Stimulated activated CD4-positive, alpha-beta T cell treated with anti-CD3 and anti-CD28 coated beads, Interleukin-12 subunit alpha, Interleukin-12 subunit beta, amount 100 ng/mL, for 4 hours (primary cell): ENCODE measurements at places on chromosomes 16 and 17.
A peak's percentile ranks its signal among the peaks of the same experiment; 100 is the strongest.

DNA sequence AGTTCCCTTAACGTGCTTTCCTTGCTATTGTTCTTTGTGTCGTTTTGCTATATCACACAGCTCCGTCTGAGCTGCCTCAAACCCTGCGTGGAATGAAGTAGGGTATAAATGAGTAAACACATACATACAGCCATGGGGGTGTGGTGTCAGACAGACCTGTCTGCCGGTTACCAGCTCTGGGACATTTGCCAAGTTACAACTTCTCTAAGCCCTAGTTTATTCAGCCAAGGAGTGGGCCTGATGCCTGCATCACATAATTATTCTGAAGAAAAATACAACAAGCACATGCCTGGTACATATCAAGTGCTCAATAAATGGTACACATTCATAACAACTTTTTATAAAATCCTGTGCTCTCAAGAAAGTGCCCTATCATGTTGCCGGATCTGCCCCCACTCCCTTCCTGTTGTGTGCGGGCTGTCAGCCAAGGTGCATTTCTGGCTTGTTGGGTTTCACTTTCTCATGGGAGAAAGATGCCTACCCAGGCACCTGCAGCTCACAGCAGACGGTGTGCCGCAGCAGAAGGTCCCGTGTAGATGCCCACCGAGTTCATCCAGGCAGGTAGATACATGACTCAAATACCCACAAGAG lies 30.5 kb downstream of the SMPD3 start:
- DNase-seq = peak; percentile 51

DNA sequence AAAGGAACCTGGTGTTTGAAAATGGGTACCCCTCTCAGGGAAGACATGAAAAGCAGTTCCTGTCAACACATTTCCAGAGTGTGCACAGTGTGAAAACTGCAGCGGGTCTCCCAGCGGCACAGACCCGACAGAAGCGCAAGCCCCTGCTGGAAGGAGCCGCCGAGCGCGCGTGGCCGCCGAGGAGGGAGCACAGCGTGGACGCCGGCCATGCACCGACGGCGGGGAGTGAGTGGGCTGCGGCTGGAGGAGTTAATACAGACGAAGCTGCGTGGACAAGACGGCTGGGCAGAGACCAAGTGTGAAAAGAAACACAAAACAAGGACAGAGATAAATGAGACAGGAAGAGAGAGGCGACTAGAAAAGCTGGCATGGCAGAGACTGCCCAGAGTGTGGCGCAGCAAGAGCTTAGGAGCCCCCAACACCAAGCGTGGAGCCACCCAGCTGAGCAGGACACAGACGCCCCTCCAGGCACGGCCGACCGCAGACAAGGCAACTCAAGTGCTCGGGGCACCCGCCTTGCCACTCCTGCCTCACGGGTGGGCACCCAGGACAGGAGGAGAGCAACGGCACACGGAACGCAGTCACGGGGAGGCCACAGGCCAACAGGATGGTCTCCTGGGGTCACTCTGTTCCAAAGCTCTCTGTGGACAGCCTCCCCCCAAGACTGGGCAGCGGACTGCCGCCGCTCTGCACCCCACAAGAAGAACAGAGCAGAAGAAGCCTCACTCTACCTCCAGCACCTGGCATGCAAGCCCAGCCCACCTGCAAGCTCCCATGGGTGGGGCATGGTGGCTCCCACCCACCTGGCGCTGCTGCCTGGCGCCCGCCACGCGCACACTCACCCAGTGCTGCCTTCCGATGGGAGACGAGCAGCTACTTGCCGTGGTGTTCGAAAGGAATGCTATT lies 16.5 kb downstream of the SLC16A3 start:
- no peak for DNase-seq

DNA sequence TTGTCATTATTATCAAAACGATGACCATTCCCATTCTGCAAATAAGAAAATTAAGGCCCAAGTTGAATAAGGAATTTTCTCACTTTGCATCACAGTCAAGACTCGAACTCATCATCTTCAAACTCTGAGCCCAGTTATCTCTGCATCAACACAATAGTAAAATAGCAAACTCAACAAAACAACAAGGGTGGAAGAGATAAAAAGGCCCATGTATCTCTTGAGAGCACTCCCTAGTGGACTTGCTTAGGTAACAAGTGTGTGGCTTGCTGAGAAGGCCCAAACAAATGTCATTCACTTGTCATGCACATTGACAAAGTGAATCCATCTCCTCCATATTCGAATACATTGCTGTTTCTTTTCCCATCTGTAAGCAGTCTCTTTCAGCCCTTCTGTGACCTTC lies 412.0 kb upstream of the MAF start:
- no peak for DNase-seq

DNA sequence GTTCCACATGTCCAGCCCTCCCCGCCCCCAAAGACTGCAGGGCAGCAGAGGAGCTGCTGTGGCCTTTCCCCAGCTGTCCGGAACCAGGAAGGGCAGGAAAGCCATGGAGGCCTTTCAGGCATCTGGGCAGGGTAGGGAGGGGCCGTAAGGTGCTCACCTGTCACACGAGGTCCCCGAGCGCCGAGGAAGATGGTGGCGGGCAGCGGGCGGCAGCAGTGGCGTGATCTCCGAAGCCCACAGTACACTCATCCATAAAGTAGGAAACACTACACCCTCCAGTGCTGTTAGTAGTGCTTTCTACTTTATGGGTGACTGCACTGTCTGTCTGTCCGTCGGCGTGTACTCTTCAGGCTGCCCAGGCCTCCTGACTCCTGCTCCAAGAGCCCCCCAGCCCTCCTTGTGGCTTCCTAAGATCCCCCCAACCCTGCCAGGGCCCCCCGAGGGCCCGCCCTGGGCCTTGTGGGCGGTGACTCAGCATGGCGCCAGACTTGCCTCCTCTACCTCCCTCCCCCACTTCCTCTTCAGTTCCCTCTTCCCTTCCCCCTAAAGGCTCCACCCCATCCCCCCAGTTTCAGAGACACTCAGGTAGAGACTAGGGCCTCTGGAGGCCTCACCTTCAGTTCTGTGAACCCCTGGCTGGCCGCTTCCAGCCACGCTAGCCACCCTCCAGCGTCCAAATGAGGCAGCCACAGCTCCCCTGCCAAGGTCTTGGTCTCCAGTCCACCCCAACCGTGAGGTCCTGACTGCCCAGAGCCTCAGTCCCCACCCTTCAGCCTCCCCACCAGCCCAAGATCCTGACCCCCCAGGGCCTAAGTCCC lies 2.6 kb upstream of the TSPOAP1 start:
- peak; percentile 78 for DNase-seq

DNA sequence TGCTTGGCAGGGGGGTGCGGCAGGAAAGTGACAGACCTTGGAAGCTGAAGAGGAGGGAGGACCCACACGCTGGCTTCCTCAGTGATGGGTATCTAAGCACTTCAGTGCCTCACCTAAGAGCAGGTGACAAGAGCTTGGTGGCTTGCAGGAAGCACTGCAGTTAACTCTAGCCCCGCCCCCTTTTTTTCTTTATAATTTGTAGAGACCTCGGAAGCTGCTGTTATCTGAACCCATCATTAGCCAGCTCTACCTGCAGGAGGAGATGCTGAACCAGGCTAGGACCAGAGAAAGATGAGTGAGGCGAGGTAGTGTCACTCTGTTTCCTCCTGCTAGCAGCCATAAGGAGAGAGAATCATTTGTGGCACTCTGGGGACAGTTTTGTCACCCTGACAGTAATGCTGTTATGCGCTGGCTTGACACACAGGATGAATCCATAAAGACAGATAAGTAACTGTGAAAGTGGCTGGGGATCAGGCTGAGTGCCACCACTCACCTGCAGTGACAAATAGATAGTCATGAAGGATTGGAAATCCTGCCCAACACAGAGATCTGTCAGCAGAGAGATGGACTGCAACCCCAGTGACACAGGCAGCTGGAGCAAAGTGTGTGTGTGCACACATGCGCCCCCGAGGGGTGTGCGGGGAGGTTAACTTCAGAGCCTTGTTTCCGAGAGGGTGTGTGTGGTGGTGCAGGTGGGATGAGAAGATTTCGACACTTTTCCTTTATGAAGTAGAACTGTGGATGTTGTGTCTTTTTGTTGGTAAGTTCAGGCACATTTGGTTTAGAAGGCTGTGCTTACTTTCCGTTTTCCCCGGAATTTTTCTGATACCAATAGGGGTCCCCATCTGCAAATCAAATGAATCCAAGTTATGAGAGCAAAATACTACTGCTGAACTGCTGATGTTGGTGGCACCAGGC lies 224.0 kb downstream of the IRX3 start:
- no peak for DNase-seq

GRCh38 chr16:14036889-14037288 lies 34.2 kb upstream of the MRTFB start:
- no peak for DNase-seq

- DNase-seq = no peak
Measured at GRCh38 chr17:61454381-61455323, 2.4 kb downstream of the TBX4 start.

DNA sequence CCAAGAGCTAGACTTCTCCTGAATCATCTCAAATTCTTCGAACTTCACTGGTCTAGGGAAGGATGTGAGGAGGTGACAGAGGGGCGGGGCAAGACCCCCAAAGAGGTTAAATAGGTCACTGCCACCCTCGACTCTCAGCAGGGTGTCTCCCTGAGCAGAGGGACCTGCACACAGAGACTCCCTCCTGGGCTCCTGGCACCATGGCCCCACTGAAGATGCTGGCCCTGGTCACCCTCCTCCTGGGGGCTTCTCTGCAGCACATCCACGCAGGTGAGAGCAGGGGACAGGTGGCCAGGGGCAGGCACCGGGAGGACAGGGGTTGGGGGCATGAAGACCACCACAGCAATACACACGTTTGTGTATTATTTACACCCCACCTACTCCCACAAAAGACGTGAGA lies 9.2 kb downstream of the CCL17 start:
- DNase-seq = no peak

- no peak for DNase-seq
Measured at GRCh38 chr17:44773140-44773539, 14.4 kb downstream of the ADAM11 start.

DNA sequence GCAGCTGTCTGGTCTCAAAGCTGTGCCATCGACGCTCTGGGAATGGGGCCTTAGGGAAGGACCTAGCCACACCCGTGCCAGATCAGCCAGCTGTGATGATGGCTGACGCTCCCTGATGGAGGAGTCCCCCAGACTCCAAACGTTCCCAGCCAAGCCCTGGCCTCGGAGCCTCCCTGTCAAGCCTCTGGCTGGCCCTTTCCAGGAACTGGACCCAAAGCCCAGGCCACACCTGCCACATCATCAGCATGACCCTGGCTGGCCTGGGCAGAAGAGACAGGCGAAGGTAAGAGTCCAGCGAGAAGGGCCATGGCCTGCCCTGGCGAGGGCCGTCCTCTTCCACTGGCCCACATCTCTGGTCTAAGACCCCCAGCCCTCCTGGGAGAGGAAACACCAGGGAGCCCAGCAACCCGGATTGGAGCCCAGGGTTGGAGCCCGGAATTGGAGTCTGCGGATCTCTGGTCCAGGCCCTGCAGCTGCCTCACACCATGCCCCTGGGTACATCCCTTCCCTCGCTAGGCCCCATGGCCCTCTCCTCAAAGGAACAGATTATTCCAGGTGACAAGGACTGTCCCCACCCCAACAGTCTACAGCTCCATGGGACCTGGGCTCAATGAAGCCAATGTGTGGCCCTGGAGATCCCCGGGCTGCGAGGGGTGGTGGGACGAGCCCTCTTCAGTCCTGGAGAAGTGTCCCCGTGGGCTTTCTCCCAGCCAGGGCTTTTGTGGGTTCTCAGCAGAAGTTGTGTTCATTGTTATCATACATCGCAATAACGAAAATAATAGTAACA lies 105.1 kb upstream of the TNRC6C start:
- no peak for DNase-seq

DNA sequence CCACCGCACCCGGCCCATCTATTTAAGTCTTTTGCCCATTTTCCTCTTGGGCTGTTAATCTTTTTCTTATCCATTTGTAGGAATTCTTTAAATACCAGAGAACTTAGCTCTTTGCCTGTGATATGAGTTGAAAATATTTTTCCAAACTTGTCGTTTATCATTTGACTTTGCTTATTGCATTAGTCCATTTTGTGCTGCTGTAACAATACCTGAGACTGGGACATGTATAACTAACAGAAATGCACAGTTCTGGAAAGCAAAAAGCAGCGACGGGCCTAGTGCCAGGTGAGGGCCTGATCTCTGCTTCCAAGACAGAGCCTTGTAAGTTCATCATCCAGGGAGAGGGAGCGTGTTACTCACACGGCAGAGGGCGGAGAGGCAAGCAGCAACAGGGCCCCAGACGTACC lies 25.6 kb upstream of the BHLHA9 start:
- DNase-seq = no peak

DNA sequence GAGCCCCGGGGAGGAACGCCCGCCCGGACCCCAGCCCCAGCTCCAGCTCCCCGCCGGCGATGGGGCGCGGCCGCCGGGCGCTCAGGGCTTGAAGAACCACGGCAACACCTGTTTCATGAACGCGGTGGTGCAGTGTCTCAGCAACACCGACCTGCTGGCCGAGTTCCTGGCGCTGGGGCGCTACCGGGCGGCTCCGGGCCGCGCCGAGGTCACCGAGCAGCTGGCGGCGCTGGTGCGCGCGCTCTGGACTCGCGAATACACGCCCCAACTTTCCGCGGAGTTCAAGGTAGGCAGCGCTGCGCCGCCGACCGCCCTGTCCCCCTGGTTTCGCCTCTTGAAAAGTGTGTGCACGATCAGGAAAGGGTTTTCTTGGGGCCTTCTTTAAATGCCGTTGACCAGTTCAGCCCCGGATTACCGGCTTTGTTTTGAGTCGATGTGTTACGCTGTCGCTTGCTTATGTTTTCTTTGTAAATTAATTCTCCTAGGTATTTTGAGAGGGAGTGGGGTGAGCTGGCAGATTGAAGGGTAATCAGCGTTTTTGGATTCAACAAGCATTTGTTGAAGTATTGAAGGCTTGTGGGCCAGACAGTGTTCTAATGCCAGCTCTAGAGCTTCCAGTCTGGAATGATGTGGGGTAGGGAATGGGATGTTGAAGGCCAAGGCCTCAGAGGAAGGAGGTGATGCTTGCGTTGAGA lies 681 bp downstream of the USP43 start:
- DNase-seq = peak; percentile 15

DNA sequence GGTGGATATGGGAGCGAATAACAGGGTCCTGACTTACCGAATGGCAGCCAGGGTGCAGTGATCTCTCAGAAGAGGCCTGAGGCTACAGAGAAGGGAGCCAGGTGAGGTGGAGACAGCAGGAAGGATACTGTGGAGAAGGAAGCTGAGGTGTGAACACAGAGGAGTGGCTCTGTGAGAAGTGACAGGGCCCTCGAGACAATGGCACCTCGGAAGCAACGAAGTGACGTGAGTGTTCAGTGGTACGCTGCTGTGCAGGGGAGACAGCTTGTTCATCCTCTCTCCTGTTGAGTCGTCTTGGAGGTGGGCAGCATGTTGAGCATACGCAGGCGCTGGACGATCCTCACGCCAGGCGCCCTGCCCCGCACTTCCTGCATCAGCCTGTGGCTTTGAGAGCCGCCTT lies 390.3 kb downstream of the CPPED1 start:
- DNase-seq = no peak

GRCh38 chr17:45137561-45138305 lies 2.2 kb downstream of the ACBD4 start:
- no peak for DNase-seq

GRCh38 chr17:57481910-57482391 lies 225.6 kb downstream of the MSI2 start:
- no peak for DNase-seq

- no peak for DNase-seq
Measured at GRCh38 chr16:77790912-77791311, 2.5 kb downstream of the VAT1L start.

- no peak for DNase-seq
Measured at GRCh38 chr17:41500131-41500911, 5.1 kb downstream of the KRT13 start.

- peak; percentile 66 for DNase-seq
Measured at GRCh38 chr17:64306850-64307463, 43.9 kb upstream of the TEX2 start.
